ENCODE measurements at places on chromosomes 1 and 21. TPM values are rescaled to one million over a fixed set of nuclear protein-coding genes. Genes with fewer than 3 reads are reported as not detected.

DNA sequence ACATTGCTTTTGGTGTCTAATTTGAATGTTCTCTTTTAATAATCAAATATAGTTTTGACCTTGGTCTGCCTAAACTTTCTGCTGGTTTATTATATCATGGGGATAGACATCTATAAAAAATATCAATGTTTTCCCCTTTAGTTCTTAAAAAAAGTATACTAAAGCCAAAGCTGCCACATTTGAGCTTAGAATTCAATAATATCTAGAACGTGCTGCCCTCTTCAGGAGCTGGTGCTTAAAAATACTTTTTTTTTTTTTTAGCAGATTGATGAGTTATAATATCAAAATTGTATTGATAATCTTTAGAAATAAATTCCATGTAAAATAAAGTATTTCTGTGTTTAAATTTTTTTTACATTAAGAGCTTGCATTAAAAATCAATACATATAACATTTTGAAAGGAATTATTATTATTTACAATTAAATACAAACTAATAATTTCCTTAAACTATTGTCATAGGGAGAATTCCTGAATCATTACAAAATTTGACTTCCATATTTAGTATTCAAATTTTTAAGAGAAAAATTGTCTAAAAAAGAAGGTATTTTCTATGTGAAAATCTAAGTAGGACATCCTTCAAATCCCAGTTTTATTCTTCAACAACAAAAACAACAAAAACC, 40.1 kb upstream of the ADGRL2 start:
- DNase-seq: no peak

- no peak for DNase-seq
These were observed 221.8 kb downstream of the CENPF start for GRCh38 chr1:214824763-214825162.

DNA sequence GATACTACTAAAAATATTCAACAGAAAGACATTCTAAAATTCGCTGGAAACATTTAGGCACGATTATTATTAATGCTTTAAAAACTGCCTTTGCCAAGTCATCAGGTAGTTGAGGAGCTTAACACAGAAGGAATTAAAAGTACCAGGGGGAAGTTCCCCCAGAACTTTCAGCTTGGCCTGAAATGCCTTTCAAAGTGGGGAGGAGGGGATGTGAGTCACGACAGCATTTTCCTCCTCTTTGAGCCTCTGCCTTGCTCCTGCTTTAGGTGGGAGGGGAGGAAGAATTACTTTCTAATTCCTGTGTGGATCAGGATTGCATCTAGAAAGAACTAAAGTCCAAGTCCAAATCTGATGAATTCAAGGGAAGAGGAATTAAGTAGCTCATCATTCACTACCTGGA, 183.7 kb downstream of the CLIC6 start:
- no peak for DNase-seq

Gene AMY1A
- not detected for total RNA-seq

Gene RAB42
- total RNA-seq: 2.0 TPM

- no peak for DNase-seq
These were observed 92.1 kb downstream of the OMA1 start for GRCh38 chr1:58454385-58454784.

Gene PYHIN1
- total RNA-seq: 4.7 TPM

DNA sequence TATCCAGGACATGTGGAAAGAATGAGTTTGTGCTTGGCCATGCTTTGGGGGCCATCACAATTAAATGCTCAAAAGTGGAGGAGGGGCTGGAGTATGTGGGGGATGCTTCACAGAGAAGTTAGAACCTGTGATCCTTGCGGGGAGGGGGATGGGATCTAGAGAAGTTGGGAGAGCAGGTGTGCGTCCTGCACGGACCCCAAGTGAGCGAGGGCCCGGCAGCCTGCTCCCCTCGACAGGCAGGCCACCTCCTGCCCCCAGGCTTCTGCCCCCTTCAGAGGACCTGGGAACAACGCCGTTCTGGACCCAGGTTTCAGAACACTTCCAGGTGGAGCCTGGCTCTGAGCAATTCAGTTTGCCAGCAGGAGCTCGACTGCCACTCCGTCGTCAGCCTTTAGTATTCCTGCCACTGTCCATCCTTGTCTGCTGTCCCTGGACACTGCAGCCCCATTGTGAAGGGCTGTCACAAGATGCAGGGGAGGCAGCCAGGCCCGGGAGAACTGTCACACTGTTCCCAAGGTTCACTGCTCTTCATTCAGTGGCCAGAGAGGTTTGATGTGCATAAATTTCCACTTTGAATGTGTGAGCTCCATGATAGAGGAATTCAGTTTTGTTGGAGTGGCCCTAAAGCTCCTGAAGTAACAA, 112.2 kb downstream of the DHRS3 start:
- DNase-seq: no peak

DNA sequence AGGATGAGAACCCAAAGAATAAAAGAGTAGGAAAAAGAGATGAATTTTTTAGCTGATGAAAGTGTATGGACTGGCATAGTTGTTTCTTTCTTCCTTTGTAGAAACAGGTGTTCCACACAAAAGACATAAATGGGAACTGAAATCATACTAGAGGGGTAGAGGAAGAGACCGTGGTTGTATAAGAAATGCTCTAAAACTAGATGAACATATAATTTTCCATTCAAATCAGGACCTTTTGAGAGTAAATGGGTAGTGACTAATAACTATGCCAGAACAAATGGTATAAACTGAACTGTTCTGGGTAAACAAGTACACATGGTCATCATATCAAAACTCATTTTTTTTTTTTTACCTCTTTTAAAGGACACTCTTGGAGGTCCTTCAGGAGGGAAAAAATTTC, 344.2 kb downstream of the VAV3 start:
- no peak for DNase-seq

DNA sequence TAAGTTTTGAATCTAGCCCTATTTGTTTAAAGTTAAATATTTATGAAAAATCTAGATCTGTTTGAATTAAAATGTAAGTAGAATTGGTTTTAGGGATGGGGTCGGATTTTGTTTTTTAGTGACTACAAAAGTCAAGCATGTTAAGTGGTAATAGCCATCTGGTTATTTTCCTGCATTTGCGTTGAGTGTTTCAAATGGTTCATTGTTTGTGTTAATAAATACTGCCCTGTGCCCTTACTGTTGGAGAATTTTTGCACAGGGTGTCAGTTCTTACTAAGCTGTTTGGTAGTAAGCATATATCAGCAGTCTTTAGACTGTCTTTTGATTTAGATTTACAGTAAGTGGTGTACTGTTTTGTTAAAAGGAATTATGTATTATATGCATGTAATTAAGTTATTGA, 46.1 kb upstream of the TARS2 start:
- DNase-seq: no peak

- no peak for DNase-seq
These were observed 191.0 kb downstream of the TPR start for GRCh38 chr1:186183970-186184628.

DNA sequence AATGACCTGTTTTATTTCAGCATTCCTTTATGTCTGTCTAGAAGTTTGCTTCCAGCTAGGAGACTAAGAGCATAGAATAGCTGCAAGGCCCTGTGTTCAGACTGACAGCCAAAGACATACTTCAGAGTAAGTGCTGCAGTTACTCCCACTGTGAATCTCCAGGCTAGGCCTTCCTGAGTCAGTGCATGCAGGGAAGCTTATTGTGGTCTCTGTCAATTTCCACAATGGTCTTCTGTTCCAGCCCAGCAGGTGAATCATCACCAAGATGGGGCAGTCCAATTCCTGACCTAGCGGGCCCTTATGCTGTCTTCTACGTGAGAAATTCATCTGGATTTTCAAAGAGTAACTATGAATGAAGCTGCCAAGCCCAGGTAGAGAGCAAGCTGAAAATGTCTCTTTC, 146.3 kb upstream of the C8B start:
- DNase-seq: no peak

- DNase-seq: no peak
These were observed 11.5 kb upstream of the A3GALT2 start for GRCh38 chr1:33332357-33332789.

Gene ELAPOR1
- total RNA-seq: 0.55 TPM

Gene AVPR1B
- total RNA-seq: not detected

- no peak for DNase-seq
These were observed 70.8 kb upstream of the KCND3 start for GRCh38 chr1:112060261-112060660.

- DNase-seq: no peak
These were observed 13.5 kb upstream of the PPP1R8 start for GRCh38 chr1:27816921-27817630.

Gene CHIA
- total RNA-seq: not detected

Gene RGS4
- 11.9 TPM for total RNA-seq

DNA sequence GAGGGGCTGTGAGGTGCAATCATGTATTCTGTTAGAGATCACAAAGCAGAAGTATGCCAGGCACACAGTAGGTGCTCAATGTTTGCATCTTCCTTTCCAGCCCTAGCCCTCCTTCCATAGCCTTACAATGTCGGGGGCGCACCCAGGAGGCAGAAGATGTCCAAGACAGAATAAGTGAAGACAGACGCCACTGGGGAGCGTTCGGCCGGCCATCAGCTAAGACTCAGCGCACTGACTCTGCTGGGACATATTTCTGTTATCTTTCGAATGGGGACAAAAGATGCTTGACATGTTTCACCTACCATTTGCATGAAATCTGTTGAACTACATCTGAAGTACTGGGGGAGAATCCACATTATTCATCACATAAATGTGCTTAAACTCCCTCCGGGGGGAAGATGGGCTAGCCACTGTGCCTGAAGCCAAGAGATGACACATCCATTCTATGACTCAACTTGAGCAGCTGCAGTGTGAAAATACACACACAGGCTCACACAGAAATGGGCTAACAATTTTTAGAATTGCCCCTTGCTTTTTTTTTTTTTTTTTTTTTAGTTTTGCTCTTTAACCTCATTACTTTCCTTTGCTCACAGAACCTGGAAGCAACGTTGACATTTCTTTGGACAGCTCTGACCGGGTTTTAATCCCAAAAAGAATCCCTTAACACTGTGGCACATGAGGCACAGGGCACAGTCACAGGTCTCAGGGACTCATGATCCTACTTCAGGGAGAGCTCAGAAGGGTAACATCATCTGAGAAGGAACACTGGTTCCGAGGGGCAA, 7.9 kb downstream of the TIAM1 start:
- DNase-seq: no peak
